ENCODE measurements at places on chromosomes 13 and 19.

- DNase-seq: no peak
These were observed 4.6 kb downstream of the FBXO17 start for GRCh38 chr19:38970664-38971532.

DNA sequence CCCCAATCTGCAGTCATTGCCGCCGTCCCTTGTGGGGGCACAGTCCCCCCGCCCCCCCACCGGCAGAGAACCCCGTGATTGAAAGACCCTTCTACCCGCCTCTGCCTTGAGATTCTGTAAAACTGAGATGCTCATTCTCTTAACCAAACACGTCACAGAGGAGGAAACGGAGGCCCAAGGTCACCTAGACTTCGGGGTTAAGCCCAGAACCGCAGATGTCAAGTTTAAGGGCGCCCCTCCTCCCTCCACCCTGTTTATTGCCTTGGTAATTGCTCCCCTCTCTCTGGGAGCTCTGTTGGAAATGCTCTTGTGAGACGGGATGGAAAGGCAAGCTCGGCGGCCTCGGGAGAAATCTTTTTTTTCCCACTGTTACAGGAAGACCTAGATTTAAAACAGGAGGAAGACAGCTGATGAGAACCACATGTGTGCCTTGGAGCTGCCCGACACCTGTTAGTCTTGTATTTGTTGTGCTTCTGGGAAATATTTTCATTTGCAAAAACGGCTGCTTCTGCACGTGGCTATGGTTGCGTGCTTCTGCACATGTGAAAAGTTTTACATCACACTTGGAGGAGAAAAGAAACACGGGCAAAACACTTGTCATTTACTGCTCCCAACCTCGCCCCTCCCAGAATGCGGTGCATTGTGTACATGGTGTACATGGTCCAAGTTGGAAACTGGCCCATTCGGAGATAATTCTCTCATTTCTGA lies 1.1 kb upstream of the MED26 start:
- peak; percentile 82 for DNase-seq

DNA sequence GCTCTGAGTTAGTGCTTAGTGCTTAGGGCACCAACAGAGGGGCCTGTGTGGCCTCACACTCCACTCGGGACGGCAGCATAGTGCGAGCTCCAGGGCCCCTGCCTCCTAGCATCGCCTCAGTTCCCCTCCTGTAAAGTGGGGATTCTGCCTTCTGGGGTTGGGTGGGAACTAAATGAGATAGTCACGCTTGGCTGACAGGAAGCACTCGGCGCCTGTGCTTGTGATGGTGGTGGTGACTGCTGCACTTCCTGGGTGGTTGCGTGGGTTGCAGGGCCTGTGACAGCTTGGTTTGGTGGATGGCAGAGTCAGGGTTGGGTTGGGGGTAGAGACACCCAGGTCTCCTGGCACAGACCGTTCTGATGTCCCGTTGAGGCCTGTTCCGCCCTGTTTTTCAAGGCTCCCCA lies 7.7 kb downstream of the PLEKHF1 start:
- no peak for DNase-seq

GRCh38 chr19:58571575-58571947 lies 1.6 kb downstream of the MZF1 start:
- DNase-seq: no peak

- DNase-seq: peak; percentile 22
These were observed 673 bp downstream of the CTU1 start for GRCh38 chr19:51107406-51108065.

- peak; percentile 26 for DNase-seq
These were observed 70.4 kb upstream of the FARP1 start for GRCh38 chr13:98072476-98072875.

- no peak for DNase-seq
These were observed 5.8 kb downstream of the TEAD2 start for GRCh38 chr19:49356382-49356781.

Data from hindlimb muscle (tissue), 1 donor.